Spleen (tissue), 13 donors: ENCODE measurements at places on chromosomes 4 and X. TPM values are rescaled to one million over a fixed set of nuclear protein-coding genes. Genes with fewer than 3 reads are reported as not detected.

Gene FATE1
- total RNA-seq = not detected

- no peak for DNase-seq
Observed at GRCh38 chr4:128675083-128675482, 134.4 kb upstream of the JADE1 start.

DNA sequence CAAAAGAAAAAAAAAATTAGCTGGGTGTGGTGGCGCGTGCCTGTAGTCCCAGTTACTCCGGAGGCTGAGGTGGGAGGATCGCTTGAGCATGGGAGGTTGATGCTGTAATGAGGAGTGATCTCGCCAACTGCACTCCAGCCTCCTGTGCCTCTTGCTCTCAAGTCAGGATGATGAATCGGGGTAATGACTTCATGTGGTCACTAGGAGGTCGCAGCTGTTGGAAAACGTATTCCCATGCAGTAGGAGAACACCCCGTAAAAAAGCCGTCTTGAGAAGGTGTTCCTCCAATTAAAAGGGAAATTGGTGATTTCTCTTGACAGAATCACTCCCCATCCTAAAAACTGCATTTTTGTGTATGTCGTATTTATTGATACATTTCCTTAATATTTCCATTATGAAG, 2.2 kb downstream of the CCNB3 start:
- no peak for DNase-seq

DNA sequence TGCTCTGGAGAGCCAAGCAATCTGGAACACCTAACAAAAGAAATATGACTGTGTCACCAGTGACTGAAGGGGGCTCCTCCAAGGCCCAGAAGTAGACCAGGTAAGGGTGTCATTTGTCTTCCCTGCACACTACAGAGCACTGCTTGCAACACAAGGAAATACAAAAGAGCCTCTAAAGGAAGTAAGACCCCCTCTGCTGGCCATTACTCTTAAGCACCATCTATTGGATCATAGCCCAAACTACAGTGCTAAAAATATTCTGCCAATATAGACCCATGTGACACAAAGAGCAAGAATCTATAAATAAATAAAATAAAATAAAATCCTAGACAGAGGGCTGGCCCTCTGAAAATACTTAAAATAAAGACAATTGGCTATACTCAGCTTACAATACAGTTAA, 528.7 kb downstream of the TMA16 start:
- DNase-seq = no peak

DNA sequence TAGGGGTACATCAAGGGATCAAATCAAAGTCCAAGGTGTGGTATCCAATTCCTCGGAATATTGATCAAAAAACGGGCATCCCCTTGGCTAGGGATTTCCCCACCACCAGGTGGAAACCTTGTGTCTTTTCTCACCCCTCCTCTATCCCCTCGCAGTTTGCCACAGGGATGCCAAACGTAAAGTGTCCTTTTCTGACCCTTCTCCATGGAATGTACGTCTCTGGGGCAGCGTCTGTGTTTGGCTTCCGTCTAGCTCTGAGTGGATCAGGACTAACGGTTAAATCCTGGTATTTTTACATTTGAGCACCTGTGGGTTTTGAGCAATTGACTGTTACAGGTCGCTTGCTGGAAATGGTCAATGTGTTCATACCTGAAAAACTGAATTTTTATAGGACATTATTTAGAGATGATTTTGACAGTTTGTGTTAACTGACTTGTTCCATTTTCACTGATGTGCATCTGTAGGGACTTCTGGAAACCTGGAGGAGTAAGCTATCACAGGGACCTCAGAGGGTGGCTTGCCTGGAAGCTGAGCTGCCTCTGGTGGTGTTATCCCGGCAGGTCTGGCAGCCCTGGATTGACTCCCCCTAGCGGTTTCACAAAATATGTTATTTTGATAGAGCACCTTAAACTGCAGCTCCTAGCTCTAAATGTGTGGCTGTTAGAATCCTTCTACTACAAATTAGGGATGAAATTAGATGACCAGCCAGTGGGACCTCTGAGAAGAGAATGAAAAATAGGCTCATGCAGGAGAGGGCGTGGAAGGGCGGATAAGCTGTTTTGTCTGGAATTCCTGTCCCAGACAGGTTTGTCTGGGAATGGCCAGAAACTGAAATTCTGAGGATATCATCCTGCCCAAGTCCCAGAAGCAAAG, 8.8 kb upstream of the MGST2 start:
- no peak for DNase-seq

GRCh38 chr4:174222266-174222872, 61.1 kb downstream of the FBXO8 start:
- no peak for DNase-seq

DNA sequence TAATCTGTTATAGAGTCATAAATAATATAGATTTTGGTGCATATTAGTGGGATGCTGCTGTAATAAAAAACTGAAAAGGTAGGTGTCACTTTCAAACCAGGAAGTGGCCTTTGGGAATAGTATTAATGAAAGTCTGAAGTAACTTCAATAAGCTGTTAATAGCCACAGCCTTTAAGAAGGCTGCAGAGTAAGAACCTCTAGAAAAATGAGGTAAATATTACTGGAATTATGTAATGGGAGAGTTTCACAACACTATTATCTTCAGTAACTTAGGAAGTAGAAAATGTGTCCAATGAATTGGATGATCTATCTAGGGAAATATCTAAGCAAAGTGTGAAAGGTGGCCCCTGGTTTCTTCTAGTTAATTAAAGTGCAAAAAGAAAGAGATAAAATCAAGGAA, 104.7 kb downstream of the NCAPG start:
- DNase-seq = no peak

Gene ZAR1
- total RNA-seq = not detected
